ENCODE measurements at places on chromosomes 16 and 17.

- DNase-seq = no peak
Observed at GRCh38 chr17:60305141-60305540, 86.8 kb downstream of the USP32 start.

DNA sequence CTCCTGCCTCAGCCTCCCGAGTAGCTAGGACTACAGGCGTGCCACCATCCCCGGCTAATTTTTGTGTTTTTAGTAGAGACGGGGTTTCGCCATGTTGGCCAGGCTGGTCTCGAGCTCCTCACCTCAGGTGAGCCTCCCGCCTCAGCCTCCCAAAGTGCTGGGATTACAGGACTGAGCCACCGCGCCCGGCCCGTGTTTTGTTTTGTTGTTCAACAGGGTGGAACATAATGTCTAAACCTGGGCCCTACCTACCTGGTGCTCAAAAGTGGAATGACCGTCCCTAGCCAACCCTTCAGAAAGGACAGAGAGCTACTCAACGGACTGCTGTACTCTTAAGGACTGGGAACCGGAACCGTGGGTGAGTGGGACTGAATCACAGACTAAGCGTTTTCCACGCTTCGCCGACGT, 772 bp upstream of the KIF22 start:
- DNase-seq = no peak

DNA sequence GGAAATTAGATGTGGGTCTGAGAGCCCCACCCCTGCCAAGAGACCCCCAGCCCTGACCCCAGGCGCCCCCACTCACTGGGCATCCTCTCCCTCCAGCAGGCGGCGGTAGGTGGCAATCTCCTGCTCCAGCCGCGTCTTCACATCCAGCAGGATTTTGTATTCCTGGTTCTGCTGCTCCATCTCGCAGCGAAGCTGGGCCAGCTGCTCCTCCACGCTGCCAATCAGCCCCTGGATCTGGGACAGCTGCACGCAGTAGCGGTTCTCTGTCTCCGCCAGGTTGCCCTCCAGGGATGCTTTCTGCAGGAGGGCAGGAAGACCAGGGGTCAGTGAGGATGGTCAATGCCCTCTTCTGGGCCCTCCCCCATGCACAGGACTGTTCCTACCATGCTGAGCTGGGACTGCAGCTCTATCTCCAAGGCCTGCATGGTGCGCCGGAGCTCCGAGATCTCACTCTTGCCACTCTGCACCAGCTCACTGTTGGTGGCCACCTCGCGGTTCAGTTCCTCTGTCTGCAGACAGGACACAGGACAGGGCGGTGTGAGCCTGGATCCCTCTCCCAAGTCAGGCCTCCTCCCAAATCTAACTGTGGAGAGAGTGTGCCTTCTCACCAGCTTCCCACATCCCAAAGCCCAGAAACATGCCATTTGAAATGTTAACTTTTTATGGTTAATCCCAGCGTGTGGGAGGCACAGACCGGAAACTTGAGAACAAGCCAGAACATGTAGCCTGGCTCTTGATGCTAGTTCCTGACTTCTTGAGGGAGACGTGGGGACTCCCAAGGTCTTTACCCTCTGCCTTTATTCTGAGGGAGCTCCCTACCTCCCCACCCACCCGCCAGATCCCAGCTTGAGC, 3.6 kb downstream of the KRT17 start:
- no peak for DNase-seq

DNA sequence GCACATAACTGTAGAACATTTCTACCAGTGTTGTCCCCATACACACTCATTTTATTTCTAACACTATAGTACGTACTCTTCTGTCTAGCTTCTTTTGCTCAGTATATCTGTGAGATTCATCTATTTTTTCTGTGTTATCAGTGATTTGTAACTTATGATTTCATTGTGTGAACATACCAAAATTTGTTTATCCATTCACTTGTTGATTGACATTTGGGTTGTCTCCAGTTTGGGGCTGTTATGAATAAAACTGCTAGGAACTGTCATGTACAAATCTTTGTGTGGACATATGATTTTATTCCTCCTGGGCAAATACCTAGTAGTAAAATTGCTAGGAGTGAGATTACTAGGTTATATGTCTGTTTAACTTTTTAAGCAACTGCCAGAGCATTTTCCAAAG, 9.6 kb downstream of the CYB5B start:
- DNase-seq = no peak

- DNase-seq = no peak
Observed at GRCh38 chr17:74290340-74290739, 16.3 kb downstream of the DNAI2 start.

GRCh38 chr17:45372325-45372869, 55.6 kb upstream of the MAP3K14 start:
- DNase-seq = no peak

Measured in Right ventricle myocardium superior (tissue), 1 donor.